K562 (cell line): ENCODE measurements at places on chromosomes 6 and 20. TPM values are rescaled to one million over a fixed set of nuclear protein-coding genes. Genes with fewer than 3 reads are reported as not detected.

The SLC22A2 gene
- total RNA-seq, result not detected in 2 replicates

The CNKSR3 gene
- total RNA-seq, result 25.7 and 27.9 TPM in 2 replicates

The C20orf96 gene
- 10.1 TPM in 2 replicates for total RNA-seq

The TBXT gene
- total RNA-seq, result not detected in 2 replicates

The KIF13A gene
- total RNA-seq, result 30.1 and 33.8 TPM in 2 replicates

The NKX2-2 gene
- not detected in 2 replicates for total RNA-seq

The MYL9 gene
- 3.2 TPM in 2 replicates for total RNA-seq

The BEND6 gene
- total RNA-seq, result 0.74 and 1.1 TPM in 2 replicates

The RFX6 gene
- total RNA-seq, result not detected in 2 replicates

The EYA4 gene
- total RNA-seq, result not detected in 2 replicates

The NSFL1C gene
- total RNA-seq, result 97.3 and 99.1 TPM in 2 replicates

The SNAP25 gene
- not detected in 2 replicates for total RNA-seq

The C20orf141 gene
- not detected in 2 replicates for total RNA-seq

The C6orf141 gene
- total RNA-seq, result not detected in 2 replicates

The RIPK1 gene
- total RNA-seq, result 17.2 and 19.4 TPM in 2 replicates

The RUNX2 gene
- 0.98 and 1.00 TPM in 2 replicates for total RNA-seq

The OPRM1 gene
- total RNA-seq, result not detected in 2 replicates

The PNLDC1 gene
- total RNA-seq, result not detected in 2 replicates

The MEP1A gene
- not detected in 2 replicates for total RNA-seq

The LMBRD1 gene
- 19.5 and 21.4 TPM in 2 replicates for total RNA-seq

The HLA-DMA gene
- 0.47 and 0.75 TPM in 2 replicates for total RNA-seq

The MUC21 gene
- total RNA-seq, result not detected in 2 replicates

The PLAGL1 gene
- 26.2 and 27.0 TPM in 2 replicates for total RNA-seq

The EEF1A2 gene
- 29.0 and 29.6 TPM in 2 replicates for total RNA-seq

The FOXP4 gene
- total RNA-seq, result 26.7 and 29.4 TPM in 2 replicates

The EYS gene
- total RNA-seq, result 0.13 TPM in 2 replicates

The POPDC3 gene
- total RNA-seq, result 4.0 and 4.8 TPM in 2 replicates

The POU3F2 gene
- 0.29 and 0.44 TPM in 2 replicates for total RNA-seq

The SLC32A1 gene
- not detected in 2 replicates for total RNA-seq

The CST3 gene
- 111 and 113 TPM in 2 replicates for total RNA-seq

The OCSTAMP gene
- total RNA-seq, result not detected in 2 replicates

The APOM gene
- total RNA-seq, result 9.7 and 10.1 TPM in 2 replicates

The BCLAF1 gene
- total RNA-seq, result 144 and 165 TPM in 2 replicates

The BTNL2 gene
- total RNA-seq, result not detected in 2 replicates

The KCNQ5 gene
- total RNA-seq, result 5.0 and 5.7 TPM in 2 replicates

The ZSCAN31 gene
- total RNA-seq, result 5.7 and 7.4 TPM in 2 replicates

The METTL24 gene
- not detected in 2 replicates for total RNA-seq

The SYNGAP1 gene
- 15.2 and 22.8 TPM in 2 replicates for total RNA-seq

The LY86 gene
- total RNA-seq, result not detected in 2 replicates

The CLVS2 gene
- 0.13 TPM in 1 of 2 replicates, not detected in the other for total RNA-seq

The CST7 gene
- total RNA-seq, result not detected in 2 replicates

The TDRD6 gene
- total RNA-seq, result 0.11 and 0.22 TPM in 2 replicates

The OR2H1 gene
- not detected in 2 replicates for total RNA-seq

The PDE7B gene
- not detected in 2 replicates for total RNA-seq

The MLN gene
- not detected in 2 replicates for total RNA-seq

The CFAP61 gene
- total RNA-seq, result not detected in 2 replicates

The CUL9 gene
- total RNA-seq, result 10.0 and 13.4 TPM in 2 replicates

The MRAP2 gene
- 7.4 and 8.7 TPM in 2 replicates for total RNA-seq

The KCNB1 gene
- total RNA-seq, result 0.02 TPM in 1 of 2 replicates, not detected in the other
